ENCODE measurements at places on chromosomes 1 and 21.

DNA sequence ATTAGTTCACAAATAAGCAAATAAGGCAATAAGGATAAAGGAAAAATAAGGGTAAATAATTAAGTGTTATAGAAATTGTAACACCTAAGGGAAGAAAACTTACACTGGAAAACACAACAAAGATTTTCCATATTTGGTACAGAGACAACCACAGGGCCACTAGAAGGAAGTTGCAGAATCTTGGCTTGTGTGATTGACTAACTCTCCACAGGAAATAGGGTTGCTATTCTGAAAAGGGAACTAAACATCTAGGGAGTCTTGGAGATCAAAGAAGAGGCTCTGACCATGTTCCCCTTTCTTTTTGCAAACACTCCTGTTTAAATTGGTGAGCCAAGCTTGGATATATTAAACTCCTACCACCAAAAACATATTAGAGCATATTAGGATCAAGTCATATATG, 59.1 kb downstream of the APCS start:
- no peak for DNase-seq

DNA sequence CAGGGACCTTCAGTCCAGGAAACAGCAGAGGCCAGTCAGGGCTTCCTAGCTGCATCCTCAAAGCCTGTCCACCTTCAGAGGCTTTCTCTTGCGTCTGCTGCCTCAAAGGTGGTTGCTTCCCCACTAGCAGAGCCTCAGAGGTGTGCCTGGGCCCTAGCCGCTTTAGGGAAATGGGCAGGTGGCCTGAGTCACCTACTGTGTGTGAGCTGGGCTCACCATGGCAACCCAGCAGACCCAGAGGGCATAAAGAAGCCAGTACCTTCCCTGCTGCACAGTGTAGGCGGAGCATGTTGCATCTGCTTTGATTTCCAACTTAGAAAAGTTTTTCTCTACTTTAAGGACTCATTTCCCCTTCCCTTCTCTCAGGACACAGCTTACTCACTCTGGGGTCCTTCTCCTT, 12.5 kb downstream of the SLC9A1 start:
- DNase-seq = no peak

DNA sequence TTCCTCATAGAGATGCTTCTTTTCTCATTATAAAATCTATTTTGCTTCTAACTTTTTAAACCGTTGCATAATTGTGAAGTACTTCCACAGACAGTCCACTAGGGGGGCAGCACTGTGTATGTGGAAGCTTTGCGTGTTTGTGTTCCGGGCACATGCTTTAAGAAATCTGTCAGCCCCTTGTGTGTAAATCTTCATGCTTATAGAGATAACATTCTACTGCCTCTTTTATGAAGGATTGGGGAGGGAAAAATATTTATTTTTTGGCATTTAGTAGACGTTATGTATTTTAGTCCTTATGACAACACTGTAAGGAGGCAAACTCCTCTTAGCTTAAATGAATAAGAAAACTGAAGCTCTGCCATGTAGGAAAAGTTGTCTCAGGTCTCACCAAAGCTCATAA, 157.3 kb upstream of the PTGFR start:
- DNase-seq = peak; percentile 5

DNA sequence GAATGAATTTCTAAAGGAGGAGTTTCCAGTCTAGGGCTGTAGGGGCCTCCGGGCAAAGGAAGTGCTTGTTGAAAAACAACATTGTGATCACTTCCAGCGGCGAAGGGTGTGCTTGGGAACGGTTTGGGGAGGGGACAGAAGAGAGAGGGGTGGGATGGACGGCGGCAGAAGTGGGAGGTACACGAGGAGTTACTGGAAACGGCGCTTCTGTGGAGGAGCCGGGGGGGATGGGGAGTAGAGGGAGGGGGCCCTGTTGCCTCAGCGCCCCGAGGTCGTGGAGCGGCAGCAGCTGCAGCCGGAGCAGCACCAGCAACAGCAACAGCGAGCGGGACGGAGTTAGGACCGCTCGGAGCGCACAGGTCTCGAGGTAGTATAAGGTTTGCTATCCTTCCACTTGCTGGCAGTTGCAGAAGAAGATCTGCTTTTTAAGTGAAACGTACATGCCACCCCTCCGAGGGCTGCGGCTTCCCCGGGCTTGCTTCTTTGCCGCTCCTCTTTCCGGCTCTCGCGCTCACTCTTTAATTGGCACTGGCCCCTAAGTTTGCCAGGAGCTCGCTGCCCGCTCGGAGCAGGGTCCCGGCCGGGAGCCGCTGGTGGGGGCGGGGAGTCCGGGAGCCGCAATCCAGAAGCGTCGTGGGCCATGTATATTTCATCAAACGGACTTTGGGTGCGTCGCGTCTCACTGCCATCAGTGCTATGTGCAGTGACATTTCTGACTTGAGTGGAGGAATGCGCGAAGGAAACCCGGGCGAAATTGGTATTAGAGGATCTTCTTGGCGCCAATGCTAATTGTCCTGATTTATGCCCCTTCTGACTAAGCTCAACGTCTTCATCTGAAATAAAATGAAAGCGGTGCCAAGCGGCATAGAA, 771 bp upstream of the NTNG1 start:
- DNase-seq = no peak

DNA sequence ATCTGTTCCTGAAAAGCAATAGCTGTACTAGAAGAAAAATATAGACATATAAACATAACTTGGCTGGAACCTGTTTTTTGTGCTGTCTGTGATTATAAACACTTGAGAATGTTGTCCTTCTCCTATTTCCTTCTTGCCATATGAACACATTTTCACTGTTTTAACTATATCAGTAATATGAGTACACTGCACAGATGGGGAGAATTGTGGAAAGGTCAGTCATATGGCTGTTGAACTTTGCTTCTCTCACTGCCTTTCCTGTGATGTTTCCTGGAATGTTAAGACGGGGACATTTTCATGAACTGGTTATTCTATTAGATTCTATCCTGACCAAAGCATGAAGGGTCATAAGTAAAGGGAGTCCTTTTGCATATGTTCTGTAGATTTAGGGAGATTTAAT, 24.9 kb downstream of the HMCN1 start:
- DNase-seq = no peak

GRCh38 chr1:225946803-225947202, 5.8 kb upstream of the LEFTY2 start:
- DNase-seq = no peak

DNA sequence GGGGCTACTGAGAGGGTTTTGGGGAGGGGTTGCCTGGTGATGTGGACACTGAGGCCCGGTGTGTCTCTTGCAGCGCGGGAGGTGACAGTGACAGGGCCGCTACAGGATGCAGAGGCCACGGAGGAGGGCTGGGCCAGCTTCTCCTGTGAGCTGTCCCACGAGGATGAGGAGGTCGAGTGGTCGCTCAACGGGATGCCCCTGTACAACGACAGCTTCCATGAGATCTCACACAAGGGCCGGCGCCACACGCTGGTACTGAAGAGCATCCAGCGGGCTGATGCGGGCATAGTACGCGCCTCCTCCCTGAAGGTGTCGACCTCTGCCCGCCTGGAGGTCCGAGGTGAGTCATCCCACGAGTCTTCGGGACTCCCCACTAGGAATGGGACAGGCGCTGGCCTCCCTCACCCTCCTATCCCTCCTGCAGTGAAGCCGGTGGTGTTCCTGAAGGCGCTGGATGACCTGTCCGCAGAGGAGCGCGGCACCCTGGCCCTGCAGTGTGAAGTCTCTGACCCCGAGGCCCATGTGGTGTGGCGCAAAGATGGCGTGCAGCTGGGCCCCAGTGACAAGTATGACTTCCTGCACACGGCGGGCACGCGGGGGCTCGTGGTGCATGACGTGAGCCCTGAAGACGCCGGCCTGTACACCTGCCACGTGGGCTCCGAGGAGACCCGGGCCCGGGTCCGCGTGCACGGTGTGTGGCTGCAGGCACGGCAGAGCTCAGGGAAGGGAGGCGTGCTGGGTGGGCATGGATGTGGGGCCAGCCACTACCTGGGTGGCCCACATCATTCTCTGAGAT, 72.5 kb downstream of the OBSCN start:
- DNase-seq = no peak

- DNase-seq = no peak
These were observed 19.2 kb upstream of the EVA1B start for GRCh38 chr1:36342426-36343185.

GRCh38 chr1:24748191-24749121, 3.2 kb downstream of the CLIC4 start:
- no peak for DNase-seq

GRCh38 chr1:157628773-157629172, 30.9 kb upstream of the FCRL4 start:
- DNase-seq = no peak

DNA sequence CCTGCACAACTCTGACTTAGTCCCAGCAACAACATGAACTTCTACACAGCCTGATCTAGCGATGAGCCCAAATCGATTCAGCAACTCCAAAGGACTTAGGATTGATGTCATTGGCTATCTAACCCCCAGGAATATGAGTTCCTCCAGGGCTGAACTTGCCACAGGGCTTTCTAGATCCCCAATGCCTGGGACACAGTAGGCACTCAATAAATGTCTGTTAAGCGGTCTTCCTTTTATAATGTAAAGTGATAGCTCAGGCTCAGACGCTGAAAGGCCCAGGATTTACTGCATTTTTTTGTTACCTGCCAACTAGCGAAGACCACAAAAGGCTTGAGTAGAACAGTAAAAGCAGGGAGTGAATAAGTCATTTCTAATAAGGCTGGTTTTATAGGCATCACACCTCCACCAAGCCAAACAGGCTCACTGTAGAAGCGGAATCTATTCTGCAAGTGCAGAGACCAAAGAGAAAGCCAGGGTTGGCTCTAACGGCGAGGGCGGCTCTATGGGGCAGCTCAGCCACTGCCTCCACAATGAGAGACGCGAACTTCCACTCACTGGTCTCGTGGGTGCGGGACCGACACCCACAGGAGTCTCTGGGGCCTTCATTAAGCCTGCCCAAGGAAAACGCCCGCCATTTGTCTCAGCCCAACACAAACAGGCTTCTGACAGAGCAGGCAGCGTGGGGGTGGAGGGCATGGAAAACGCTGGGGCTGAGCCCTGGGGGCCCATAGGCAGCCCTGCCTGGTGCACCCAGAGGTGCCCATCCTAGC, 52.0 kb downstream of the HLCS start:
- no peak for DNase-seq

- no peak for DNase-seq
These were observed 28.5 kb upstream of the PTGS2 start for GRCh38 chr1:186708694-186709097.

- DNase-seq = no peak
These were observed 4.0 kb downstream of the S100A16 start for GRCh38 chr1:153608742-153609584.

DNA sequence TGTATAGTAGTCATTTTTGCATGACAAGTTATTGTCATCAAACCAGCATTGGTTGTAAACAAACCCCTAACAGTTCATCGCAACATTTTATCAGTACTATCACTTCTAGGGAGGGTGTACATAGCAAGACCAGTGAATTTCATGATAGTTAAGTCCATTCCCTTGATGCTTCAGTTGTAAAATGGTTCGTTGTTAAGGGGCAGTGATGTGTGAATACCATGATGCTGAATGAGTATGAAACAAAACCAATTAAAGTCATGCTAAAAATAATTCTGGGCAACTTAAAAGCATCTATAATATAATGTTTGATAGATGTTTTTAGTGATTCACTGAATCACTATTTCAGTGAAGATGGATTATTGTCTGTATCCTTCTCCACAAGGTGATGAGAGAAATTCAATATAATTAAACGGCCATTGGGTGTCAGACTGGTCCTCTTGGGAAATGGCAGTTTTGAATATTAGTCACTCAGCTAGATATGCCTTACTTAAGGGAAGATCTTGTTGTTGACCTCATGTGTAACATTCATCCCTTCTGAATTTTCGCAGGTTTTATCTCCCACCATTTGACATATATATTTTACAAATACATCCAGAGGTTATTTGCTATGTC, 742.2 kb upstream of the TMPRSS15 start:
- no peak for DNase-seq

GRCh38 chr1:52915855-52916220, 5.7 kb downstream of the ECHDC2 start:
- no peak for DNase-seq

GRCh38 chr1:226690460-226690982, 48.6 kb downstream of the ITPKB start:
- DNase-seq = no peak

DNA sequence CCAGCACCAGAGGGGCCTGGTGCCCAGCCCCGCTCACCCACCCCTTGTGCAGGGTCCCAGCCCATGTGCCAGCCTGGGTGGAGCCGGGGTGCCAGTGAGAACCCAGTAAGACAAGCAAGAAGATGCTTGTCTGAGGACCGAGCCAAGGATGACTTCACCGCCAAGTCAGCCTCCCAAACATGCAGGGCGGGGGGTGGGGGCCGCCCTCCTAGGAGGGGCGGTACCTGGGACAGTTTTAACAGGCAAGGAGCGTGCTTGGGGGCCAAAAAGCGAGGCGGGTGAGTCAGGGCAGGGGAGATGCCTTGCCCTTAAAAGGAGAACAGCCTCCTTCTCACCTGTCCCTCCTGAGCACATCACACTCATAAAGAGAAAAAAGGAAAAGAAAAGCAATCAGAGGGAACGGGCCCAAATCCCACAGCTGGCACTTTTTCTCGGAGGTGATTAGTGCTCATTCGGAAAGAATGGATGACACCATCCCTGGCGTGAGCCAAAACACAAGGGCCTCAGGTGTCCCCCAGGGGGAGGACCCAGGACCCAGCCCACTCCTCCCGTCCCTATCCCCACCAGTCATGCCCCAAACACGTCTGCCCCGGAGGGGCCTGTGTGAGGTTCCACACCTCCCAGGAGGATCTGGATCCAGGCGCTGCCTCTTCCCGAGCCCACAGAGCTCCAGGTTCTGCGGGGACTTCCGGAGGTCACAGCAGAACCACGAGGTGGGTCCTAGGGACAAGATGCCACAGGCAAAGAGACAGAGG, 77.6 kb upstream of the IFFO2 start:
- DNase-seq = no peak

GRCh38 chr1:224256640-224257039, 73.3 kb downstream of the NVL start:
- DNase-seq = no peak

DNA sequence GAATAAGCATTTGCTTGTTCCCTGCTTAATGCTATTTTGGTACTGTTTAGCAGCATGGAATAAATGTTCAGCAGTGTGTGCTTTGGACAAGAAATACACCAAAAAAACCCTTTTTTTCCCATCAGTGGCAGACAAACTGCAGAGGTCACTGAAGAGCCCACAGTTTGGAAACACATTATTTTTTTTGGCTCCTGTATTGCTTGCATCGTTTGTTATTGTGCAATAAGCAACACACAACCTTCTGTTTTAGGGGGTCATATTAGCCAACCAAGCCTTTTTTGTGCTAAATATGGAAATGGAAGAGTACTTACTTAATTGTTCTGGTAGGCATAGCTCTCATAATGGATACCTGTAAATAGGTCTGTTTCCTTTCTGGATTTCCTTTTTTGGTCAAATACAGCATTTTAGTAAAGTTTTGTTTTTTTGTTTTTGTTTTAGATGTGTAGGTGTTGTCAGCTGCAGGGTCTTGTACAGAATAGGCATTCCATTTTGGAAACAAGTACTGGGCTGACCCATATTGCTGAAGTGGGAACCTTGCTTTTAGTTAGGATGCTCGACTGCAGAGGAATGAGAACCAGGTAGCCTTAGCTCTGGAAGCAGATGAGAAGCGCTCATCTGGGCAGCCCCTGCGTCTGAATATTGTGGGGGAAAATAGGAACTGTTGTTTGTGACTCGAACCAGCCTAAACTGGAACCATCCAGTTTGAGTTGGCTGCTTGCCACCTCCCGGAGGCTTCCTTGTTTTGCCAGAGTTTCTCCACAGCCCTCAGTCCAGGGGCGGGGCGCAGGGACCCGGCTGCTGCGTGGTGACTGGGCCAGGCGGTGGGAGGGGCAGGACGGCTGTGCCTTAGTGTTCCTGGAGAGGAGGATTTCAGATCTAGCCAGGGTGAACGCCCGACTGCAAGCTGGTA, 38.4 kb downstream of the SPEN start:
- DNase-seq = peak; percentile 50

Data from iPS DF 6.9 (cell line).